ENCODE measurements at places on chromosomes 5 and 9. TPM values are rescaled to one million over a fixed set of nuclear protein-coding genes. Genes with fewer than 3 reads are reported as not detected.

- no peaks in the 10 kb centered on the region for H3K36me3 ChIP-seq
- no peak for DNase-seq
- no peaks in the 10 kb centered on the region for H3K27me3 ChIP-seq
Measured at GRCh38 chr5:68679041-68679440, 414.8 kb upstream of the SLC30A5 start.

- no peaks in the 10 kb centered on the region for H3K27me3 ChIP-seq
- no peaks in the 10 kb centered on the region for H3K36me3 ChIP-seq
- peaks cover 6% of the 10 kb centered on the region for H3K4me1 ChIP-seq
- H3K27ac ChIP-seq, result no peak overlapping the region
- DNase-seq, result no peak
Measured at GRCh38 chr9:37617832-37618231, 25.4 kb upstream of the TOMM5 start.

GPR150 gene
- 0.06 TPM for total RNA-seq

TLN1 gene
- total RNA-seq, result 73.7 TPM

LHX3 gene
- total RNA-seq, result 0.50 TPM

GRCh38 chr9:110130791-110131416, 77.1 kb downstream of the C9orf152 start:
- no peak overlapping the region for H3K4me3 ChIP-seq
- H3K4me1 ChIP-seq, result peaks cover 7% of the 10 kb centered on the region
- no peak overlapping the region for H3K27ac ChIP-seq
- no peaks in the 10 kb centered on the region for H3K27me3 ChIP-seq
- no peaks in the 10 kb centered on the region for H3K36me3 ChIP-seq

AMBP gene
- total RNA-seq, result 1.7 TPM

- H3K4me1 ChIP-seq, result peaks cover 10% of the 10 kb centered on the region
- no peak overlapping the region for H3K27ac ChIP-seq
- no peak for DNase-seq
- H3K4me3 ChIP-seq, result no peak overlapping the region
- H3K27me3 ChIP-seq, result no peaks in the 10 kb centered on the region
Measured at GRCh38 chr5:154506716-154507080, 28.7 kb upstream of the HAND1 start.

GRCh38 chr9:118059484-118060278, 355.5 kb downstream of the TLR4 start:
- DNase-seq, result peak; percentile 47
- no peaks in the 10 kb centered on the region for H3K4me1 ChIP-seq
- H3K27me3 ChIP-seq, result no peaks in the 10 kb centered on the region

GRCh38 chr5:133891390-133891789, 77.0 kb downstream of the C5orf15 start:
- no peak overlapping the region for H3K27ac ChIP-seq
- H3K4me3 ChIP-seq, result no peak overlapping the region
- no peak for DNase-seq
- no peaks in the 10 kb centered on the region for H3K36me3 ChIP-seq
- no peaks in the 10 kb centered on the region for H3K4me1 ChIP-seq

DNA sequence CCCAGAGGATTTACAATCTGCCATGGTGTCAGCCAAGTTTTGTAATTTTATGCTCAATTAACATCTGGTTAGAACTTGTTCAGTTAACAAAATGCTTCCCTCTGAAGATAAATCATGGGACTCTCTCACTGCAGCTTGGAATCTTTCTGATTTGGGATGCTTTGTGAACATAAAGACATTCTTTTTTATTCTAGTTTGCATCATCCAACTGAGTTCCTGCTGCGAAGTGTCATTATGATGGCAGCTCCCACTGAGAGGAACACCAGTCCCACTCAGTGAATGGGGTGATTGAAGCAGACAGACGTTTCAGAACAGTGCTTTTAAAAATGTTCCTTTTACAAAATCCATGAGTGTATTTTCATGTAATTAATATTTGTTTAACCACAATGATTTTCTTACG, 863.8 kb downstream of the TLE4 start:
- H3K36me3 ChIP-seq, result no peaks in the 10 kb centered on the region
- no peak overlapping the region for H3K27ac ChIP-seq
- peak; percentile 79 for DNase-seq
- H3K27me3 ChIP-seq, result no peaks in the 10 kb centered on the region
- H3K4me1 ChIP-seq, result no peaks in the 10 kb centered on the region

GRCh38 chr5:68240202-68240601, 24.6 kb downstream of the PIK3R1 start:
- H3K4me1 ChIP-seq, result peaks cover 4% of the 10 kb centered on the region
- no peaks in the 10 kb centered on the region for H3K36me3 ChIP-seq
- no peak overlapping the region for H3K27ac ChIP-seq
- no peak overlapping the region for H3K4me3 ChIP-seq
- DNase-seq, result no peak
- H3K27me3 ChIP-seq, result no peaks in the 10 kb centered on the region

IRF1 gene
- total RNA-seq, result 7.8 TPM

DNA sequence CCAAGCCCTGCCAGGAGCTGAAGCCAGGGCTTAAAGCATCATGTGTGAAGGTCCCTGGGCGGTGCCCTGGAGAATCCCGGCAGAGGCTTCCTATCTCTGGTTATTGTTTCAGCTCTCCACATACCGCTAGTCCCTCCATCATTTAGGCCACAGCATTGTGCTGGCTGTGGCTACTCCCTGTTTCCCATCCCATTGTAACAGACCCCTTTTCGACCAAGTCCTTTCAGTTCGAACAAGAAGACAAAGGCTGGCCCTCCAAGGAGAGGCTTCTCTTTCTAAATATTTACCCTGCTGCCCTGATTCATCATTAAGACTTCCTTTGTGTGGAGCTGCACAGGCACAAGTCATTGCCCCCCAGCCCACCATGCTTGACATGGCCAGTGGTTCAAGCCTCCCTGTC, 41.6 kb downstream of the NEUROG1 start:
- no peak for DNase-seq
- no peaks in the 10 kb centered on the region for H3K36me3 ChIP-seq
- peaks cover 54% of the 10 kb centered on the region for H3K27me3 ChIP-seq
- no peak overlapping the region for H3K4me3 ChIP-seq
- peaks cover 21% of the 10 kb centered on the region for H3K4me1 ChIP-seq

HTR1A gene
- total RNA-seq, result 3.2 TPM

SUSD1 gene
- total RNA-seq, result 15.8 TPM

ANXA2R gene
- total RNA-seq, result 2.8 TPM

SLC9A3 gene
- total RNA-seq, result 2.3 TPM

DNA sequence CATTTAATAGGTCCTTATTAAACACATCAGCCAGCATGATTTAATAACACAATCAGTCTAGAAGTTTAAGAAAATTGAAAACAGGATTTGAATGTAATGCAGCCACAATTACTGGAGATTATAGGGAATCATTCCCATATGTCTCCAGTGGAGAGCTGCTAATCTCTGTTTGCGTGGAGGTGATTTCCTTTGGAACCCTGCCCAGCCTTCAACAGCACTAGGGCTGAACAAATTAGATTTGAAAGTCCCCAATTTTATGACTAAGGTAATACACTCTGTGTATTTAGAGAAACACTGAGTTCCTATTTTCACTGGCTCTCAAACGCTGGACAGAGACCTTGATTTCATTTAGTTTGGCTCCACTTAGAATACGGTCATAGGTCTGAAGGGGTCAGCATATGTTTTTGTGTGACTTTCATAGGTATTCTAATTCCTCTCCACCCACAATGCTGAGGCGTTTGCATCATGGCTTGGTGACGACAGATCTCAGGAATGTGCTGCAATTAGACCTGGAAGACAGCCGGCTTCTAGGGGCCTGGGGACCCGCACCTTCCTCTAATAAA, 508.3 kb downstream of the EBF1 start:
- no peaks in the 10 kb centered on the region for H3K36me3 ChIP-seq
- no peak for DNase-seq
- H3K4me3 ChIP-seq, result no peak overlapping the region
- peak overlapping the region; percentile 29 for H3K27ac ChIP-seq

- no peak for DNase-seq
- peaks cover 64% of the 10 kb centered on the region for H3K36me3 ChIP-seq
Measured at GRCh38 chr5:172356047-172356446, 72.5 kb upstream of the UBTD2 start.

TRPM3 gene
- 198 TPM for total RNA-seq

KIF24 gene
- total RNA-seq, result 5.3 TPM

SIT1 gene
- not detected for total RNA-seq

DNA sequence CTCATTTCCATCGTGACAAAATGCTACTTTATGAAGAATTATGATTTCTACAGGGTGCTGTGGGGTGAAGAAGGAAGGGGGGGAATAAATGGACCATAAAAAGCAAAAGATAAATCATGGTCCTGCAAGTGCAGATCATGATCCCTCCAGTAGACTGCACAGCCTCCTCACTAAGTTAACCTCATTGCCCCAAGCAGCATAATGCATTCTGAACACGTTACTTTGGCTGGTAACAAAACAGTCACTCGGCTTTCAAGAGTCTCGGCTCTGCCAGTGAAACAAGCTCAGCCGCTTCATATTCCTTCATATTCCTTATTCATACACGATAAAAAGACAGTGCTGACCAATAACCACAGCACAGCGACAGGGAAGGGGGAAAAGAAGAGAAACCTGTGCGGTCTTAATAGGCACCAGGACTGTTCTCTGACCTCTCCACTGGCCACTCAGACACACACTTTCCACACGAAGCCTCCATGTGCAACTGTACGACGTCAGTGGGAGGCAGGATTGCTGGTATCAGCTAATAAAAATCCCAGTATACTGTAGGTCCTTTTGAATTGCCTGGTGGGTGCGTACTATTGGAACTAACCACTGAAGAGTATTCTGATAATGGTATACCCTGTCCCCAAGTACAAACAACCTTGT, 60.5 kb downstream of the ANKH start:
- no peak overlapping the region for H3K27ac ChIP-seq
- no peak for DNase-seq

GRCh38 chr5:83426855-83427254, 44.7 kb upstream of the VCAN start:
- no peaks in the 10 kb centered on the region for H3K36me3 ChIP-seq
- no peak overlapping the region for H3K4me3 ChIP-seq
- DNase-seq, result no peak
- H3K4me1 ChIP-seq, result no peaks in the 10 kb centered on the region

FCN2 gene
- not detected for total RNA-seq

DNA sequence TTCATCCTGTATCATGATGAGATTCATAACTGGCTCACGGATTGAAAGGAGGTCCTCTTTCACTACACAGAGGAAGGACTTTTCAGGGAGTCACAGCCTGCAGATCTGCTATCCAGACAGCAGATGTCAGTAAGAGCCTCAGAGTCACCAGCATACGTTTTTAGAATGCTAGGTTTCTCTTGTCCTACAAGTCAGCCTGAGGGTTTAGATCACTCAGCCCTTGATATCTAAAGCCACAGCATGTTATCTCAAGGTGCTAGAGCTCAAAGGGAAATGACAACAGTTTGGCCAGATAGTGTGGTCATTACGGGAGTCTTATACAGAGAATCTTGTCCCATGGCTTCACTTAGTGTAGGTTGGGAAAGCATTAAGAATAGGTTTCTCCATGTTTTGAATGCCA, 30.9 kb upstream of the SLC46A2 start:
- H3K4me1 ChIP-seq, result no peaks in the 10 kb centered on the region
- H3K27ac ChIP-seq, result no peak overlapping the region
- H3K36me3 ChIP-seq, result no peaks in the 10 kb centered on the region
- no peak overlapping the region for H3K4me3 ChIP-seq
- peaks cover 2% of the 10 kb centered on the region for H3K27me3 ChIP-seq

- H3K27me3 ChIP-seq, result no peaks in the 10 kb centered on the region
- no peak for DNase-seq
- no peak overlapping the region for H3K4me3 ChIP-seq
Measured at GRCh38 chr5:82374637-82375036, 96.5 kb upstream of the RPS23 start.
